ENCODE measurements at places on chromosomes 5 and 9. TPM values are rescaled to one million over a fixed set of nuclear protein-coding genes. Genes with fewer than 3 reads are reported as not detected.

DNA sequence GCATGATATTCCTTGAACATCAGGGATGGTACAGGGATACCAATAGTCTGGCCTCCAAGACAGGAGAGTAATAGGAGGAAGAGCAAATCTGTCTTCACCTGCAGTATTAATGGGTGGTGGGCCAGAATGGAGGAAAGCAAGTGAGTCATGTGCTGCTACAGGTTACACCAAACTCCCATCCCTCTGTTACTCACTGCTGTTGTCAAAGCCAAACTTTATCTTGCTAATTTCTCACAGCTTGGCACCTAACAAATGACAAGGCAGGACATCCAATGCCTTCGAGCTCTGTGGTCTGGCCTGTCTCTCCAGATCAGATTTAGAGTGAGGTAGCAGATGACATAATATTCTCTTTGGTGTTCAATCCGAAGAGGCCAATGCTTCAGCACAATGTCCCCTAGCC lies 26.8 kb downstream of the PLAC8L1 start:
- DNase-seq, result no peak

DNA sequence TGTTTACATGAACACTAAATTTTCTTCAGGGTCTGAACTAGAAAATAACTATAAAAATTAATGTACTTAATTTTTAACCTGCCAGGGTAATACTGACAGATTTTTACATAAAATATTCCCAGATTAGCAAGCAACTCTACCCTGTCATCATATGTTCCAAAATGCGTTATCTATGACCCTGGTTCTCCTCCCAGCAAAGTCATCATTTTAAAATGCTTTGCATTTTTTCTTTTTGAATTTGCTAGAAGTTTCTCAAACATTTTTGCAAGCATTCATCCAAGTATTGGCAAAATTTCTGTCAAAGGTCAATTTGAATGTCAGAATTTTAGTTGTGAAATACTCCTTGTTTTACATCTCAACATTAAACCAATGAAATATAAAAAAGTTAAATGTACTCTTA lies 144.5 kb upstream of the FTMT start:
- DNase-seq, result no peak

DNA sequence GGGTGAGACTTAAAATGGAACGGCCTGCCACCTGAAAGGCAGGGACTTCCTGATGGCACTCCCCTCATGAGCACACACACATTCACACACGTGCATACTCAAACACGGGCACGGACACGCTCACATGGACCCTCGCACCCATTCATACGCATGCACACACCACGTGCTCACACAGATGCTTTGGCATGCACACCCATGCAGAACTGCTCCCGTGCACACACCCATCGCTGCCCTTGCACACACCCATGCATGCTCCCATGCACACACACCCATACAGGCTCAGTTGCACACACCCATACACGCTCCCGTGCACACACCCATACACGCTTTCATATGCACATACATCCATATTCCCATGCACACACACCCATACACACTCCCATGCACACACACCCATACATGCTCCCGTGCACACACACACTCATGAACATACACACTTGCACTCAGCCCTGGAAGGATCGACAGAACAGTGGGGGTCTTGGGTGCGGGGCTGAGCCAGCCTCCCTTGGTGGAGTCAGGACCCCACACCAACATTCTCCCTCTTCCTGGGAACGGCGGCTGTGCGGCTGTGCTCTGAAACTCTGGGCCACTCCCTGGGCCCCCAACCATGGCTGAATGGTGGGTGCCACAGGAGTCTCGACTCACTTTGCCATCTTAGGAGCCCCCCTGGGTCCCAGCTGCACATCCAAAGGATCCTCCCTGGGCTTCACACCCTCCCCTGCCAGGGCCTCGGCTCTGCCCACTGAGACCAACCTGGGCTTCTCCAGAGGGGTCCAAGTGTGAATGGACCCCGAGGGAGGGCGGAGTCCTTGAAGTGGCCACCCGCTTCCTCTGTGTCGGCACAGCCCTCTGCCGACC lies 115.2 kb downstream of the RXRA start:
- DNase-seq, result no peak

DNA sequence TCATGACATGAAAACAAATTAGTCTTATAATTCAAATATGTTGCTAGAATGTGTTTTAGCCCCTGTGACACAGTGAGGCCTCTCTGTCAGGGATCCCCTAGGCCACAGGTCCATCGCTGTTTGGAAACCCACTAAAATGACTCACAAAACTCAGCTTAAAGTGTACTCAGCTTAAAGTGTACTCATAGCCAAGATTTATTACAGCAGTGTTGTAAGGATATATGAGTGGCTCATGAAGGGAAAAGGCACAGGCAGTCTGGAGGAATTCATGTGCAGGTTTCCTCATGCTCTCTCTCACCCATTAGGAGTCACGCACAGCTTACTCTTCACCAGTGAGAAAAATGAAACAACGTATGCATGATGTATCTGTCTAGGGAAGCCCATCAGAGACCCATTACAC lies 24.4 kb upstream of the TGFBI start:
- DNase-seq, result no peak

DNA sequence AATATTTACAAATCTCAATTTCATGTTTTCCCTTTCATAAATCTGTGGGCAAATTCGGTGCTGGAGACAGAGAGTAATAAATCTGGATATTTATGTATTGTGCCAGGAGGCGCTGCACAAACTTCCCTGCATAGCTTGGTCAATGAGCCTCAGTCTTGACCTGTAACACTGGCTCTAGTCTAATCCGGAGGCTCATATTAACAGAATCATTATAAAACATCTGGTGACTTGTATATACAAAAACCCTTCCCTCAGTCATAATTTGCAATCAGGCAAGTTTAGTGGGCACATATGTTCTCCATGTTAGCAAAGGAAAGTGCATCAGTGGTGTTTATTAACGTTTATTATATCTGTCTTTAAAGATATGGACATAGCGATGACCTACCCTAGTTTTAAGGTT lies 104.0 kb upstream of the BNC2 start:
- DNase-seq, result no peak

DNA sequence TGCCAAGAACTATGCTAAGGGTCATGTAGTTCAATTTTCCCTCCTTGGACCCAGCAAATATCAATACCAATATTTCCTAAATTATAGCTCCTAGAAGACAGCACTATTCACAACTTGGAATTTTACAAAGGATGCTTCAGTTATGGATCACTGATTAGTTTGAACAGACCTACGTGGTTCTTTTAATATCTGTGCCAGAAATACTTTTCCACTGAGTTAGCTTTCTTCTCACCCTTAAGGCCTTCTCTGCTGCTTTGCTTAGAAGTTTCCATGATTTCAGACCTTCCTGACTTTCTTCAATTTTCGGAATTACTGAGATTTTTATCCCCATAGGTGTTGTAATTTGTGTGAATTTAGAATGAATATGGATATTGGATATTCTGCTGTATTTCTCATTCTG lies 380.4 kb downstream of the PSAT1 start:
- DNase-seq, result no peak

The PIP5KL1 gene
- total RNA-seq, result 1.2 TPM

Data from omental fat pad (tissue), 4 donors.